Fibroblast of pulmonary artery (primary cell): ENCODE measurements at places on chromosomes 7 and 10.

DNA sequence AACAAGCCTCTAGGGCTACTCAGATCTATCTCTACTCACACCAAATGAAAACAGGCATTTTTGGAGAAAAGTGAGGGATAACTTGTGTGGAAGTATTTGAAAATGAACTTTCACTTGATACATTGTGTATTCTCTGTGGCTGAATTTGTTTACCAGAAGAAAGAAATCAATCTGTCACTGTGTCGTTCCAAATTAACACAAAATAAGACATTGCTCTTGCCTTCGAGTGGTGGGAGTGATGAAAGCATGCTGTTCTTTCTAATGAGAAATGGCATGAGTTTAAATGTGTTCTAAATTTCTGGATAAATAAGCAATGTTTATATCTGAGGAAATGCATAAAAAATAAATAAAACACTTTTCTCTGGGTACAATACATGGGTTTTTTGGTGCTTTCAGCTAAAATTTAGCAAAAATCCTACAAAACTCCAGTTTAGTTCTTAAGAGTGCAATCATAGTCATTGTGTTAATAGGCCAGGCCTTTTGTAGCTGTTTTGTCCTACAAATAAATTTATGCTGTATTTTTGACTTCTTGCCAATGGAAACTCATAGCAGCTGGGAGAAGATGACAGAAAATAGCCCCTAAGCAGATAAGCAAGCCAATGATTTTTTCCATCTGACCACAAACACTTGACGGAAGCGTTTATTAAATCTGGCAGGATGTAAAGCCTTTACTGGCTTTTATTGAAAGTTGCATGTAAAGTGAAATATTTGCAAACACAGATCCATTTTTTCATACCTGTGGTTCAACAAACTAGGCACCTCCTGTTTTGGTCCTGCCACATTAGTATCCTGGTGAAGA lies 1064.1 kb upstream of the GHITM start:
- DNase-seq = peak; percentile 30

- DNase-seq = peak; percentile 70
Measured at GRCh38 chr7:12731214-12731656, 43.8 kb downstream of the ARL4A start.

DNA sequence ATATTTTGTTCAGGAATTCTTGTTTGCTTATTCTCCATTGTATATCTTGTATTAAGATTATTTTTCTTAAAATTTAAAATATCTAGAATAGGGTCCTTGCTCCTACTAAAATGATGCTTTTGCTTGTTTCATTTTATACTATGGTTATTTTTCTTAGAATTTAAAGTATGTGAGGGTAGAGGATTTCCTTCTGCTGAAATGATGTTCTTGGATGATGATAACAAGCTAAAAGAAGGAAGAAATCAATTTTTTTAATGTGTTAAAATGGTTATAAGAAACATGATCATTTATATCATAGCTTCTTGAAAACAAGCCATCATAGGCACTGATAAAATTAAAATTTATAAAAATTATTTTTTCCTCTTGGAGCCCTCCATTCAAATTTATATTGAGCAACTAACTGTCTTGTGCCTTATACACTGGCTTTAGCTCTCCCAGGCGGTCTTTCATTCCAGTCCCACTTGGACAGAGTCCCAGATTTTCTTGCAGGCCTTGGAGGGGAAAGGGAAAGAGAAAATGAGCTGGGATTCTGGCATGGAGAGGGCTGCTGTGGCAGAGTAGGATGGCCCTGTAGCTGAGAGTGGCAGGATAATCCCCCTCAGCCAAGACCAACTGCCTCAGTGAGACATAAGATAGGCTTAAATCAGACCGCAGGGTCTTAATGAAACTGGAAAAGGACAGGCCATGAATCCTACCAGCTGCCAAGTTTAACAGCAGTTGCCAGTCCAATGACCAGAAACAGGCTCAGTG lies 60.2 kb downstream of the DNAJB9 start:
- DNase-seq = peak; percentile 60

GRCh38 chr10:78861529-78862327 lies 207.0 kb upstream of the ZMIZ1 start:
- no peak for DNase-seq

- no peak for DNase-seq
Measured at GRCh38 chr10:4215485-4215884, 430.5 kb upstream of the KLF6 start.

DNA sequence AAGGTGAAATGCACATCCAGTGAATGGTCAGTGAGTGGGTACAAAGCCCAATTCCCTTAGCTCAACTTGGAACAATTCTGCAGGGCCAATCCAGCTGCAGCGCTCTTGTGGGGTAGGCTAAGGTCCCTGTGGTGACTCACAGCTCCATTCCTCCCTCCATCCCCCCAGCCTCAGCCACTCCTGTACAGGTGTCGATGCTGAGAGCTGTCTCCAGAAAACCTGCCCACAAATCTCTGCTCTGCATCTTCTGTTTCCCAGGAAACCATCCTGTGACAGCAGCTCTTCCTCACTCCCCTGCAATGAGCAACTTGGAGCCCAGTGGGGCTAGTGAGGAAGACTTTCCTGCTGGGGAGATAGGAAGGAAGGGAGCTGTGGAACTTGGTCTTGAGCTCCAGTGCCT lies 244.7 kb upstream of the GPR26 start:
- no peak for DNase-seq

GRCh38 chr10:14291296-14291695 lies 39.4 kb downstream of the FRMD4A start:
- no peak for DNase-seq

DNA sequence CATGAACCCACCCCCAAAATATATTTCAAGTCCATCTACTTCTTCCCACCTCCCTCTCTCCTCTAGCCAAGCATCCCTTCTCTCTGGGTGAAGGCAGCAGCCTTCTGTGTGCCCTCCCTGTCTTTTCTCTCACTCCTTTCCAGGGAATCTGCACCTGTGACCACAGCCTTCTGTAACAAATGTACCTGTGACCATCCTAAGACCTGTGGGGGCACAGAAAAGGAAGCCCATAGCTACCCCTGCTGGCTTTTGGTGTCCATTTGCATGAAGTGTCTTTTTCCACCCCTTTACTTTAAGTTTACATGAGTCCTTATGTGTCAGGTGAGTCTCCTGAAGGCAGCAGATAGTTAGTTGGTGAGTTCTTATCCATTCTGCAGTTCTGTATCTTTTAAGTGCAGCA lies 2.0 kb upstream of the TBXAS1 start:
- DNase-seq = no peak

GRCh38 chr7:81138870-81139269 lies 220.0 kb upstream of the SEMA3C start:
- no peak for DNase-seq
